AML-193 (cell line): ENCODE measurements at places on chromosomes 5 and 9.

DNA sequence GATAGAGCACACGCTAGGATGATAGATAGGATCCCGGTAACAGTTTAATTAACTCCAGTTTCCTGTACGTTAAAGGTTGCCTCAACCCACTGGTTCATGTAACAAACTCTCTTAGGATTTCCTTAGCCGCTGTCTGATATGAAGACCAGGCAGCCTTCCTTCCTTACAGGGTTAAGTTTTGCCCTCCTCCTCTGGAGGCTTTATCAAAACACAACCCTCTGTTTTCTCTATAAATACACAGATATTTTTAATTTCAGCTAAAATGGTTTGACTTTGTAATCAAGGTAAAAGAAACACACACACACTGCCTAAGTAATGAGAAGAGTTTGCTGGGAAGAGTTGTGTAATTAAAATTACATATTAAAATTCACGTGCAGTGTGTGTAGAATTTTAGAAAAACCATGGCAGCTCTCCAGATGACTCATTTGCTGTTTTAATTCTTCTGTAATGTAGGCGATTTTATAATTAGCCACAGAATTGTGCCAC is 369.8 kb downstream of the CSNK1G3 start:
- no peak for DNase-seq

GRCh38 chr9:3138231-3139229 is 294.6 kb upstream of the PUM3 start:
- DNase-seq, result no peak

DNA sequence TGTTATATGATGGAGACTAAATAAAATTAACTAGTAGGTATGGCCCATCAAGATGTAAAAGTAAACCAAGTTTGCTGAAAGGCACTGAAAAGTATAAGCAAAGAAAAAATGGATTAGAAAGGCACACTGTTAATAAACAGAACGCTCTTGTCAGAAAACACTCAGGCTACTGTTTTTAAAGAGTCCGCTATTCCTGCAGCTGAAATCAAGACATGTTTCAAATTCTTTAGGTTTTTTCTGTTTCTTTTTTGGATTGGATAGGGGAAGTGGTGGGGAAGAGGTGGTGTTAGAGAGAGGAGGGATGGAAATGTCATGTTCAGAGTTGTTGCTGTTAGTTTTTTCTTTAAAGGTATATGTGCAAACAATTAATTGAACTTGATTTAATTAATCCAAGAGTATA is 17.5 kb downstream of the OSTF1 start:
- no peak for DNase-seq

GRCh38 chr5:66708368-66708767 is 112.2 kb downstream of the MAST4 start:
- no peak for DNase-seq

DNA sequence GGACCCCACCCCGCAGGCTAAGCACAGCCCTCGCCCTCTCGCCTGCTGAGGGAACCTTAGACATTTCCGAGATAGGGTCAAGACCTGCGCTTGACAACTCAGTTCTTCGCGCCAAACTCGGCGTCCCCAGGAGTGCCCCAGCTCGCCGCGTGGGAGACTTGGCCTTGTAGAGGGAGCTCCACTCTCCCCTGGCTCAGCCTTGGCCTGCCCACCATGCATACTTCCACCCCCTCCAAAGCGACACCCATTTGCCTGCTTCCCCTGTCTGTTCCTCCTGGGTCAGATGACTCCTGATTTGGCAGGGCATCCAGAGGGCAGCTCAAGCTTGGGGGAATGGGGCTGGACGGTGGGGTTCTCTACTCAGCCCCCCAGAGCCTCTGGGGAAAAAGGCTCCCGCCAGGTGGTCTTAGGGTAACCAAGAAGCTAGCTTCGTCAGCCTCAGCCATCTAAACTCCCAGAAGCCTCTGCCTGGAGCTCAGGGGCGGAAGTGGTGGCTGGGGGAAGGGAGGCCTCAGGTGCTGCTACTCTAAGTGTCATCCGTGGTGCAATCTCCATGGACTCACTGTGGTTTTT is 560 bp downstream of the DOCK2 start:
- DNase-seq, result peak; percentile 45

DNA sequence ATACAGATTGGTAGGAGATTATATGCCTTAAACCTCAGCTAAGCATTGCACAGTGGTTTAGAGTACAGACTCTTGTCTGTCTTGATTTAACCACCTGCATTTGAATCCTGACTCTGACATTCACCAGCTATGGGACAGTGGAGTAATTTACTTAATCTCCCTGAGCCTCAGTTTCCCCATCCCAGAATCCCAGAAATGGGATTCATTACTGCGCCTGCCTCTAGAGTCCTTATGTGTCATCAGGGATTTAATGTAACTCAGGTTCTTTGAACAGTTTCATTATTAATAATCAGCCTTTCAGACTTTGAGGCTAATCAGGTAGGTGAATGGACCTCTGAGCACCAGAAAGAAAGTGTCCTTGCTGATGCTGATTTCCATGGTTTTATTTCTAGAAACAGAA is 149.1 kb downstream of the SMARCA2 start:
- no peak for DNase-seq

GRCh38 chr5:1432296-1432695 is 12.9 kb downstream of the SLC6A3 start:
- DNase-seq, result no peak

DNA sequence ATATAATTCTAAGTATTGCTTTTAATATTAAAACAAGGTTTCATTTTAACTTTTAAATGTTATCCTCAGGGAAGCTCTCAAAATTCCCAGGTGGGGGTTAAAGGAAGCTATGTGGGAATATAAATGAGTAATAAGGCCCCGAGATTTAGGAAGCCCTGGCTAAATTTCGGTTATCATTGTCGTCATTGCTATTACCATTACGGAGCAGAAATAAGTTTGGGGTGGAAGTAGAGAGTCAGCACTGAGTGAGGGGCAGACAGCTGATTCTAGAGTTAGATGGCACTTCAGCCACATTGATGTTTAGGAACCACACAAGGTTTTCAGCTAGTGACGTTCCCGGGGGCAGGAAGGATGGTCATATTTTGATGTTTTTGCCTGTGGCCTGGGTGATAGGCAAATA is 74.9 kb downstream of the NREP start:
- DNase-seq, result no peak
